ENCODE measurements at places on chromosomes 16 and 17.

- no peaks in the 10 kb centered on the region for H3K27me3 ChIP-seq
- no peak for DNase-seq
- H3K4me1 ChIP-seq = no peaks in the 10 kb centered on the region
- no peak overlapping the region for H3K27ac ChIP-seq
- no peak overlapping the region for H3K4me3 ChIP-seq
These were observed 218.0 kb downstream of the C16orf95 start for GRCh38 chr16:87098976-87099720.

GRCh38 chr17:36641877-36642845 lies 40.8 kb downstream of the MRM1 start:
- no peak for DNase-seq
- H3K36me3 ChIP-seq = no peaks in the 10 kb centered on the region
- H3K4me1 ChIP-seq = no peaks in the 10 kb centered on the region
- H3K27ac ChIP-seq = no peak overlapping the region

DNA sequence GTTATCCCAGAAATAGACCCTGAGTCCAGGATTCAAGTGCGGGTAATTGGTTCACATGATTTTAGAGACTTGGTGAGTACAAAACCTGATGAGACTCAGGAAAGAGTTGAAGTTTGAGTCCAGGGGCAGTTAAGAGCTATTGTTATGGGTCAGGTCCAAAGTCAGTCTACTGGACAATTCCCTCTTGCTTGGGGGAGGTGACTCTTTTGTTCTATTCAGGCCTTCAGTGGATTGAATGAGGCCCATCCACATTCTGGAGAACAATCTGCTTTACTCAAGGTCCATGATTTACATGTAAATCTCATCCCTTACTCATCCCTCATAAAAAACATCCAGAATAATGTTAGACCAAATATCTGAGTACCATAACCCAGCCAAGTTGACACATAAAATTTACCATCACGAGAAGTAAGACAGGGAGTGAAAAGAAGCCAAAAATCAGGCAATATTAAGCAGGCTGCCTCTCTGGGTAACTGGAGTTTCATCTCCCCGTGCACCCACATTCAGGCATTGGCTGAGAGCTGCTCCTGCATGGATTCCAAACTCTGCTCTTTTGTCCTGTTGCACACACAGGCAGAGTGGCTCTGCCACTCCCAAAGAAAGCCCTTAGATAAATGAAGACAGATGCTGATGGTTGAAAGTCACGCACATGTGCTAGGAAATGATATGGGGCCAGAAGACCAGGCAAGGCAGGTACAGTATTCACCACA lies 156.0 kb upstream of the SALL1 start:
- no peak overlapping the region for H3K4me3 ChIP-seq
- H3K4me1 ChIP-seq = no peaks in the 10 kb centered on the region
- no peaks in the 10 kb centered on the region for H3K27me3 ChIP-seq
- no peaks in the 10 kb centered on the region for H3K36me3 ChIP-seq
- no peak overlapping the region for H3K27ac ChIP-seq

DNA sequence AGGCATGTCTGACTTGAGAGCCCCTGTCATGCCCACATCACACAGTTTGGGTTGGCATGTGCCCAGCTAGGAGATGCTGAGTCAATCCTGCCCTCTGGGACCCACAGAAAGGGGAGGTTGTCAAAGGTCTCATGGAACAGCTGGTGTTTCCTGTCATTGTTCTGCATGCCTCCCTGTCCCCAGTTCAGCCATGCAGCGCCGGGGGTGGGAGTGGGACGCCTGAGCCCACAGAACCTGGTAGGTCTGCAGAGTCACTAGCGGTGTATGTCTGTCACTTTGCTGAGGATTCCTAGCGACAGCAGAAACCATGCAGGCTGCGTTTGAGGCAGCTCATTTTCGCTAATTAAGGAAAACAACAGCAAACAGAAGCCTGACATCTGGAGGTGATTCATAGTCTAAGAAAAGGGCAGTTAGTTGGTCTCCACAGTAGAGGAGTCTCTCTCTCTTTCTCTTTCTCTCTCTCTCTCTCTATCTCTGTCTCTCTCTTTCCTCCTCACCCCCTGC lies 19.6 kb upstream of the CCL1 start:
- H3K36me3 ChIP-seq = no peaks in the 10 kb centered on the region
- DNase-seq = no peak
- no peaks in the 10 kb centered on the region for H3K4me1 ChIP-seq

DNA sequence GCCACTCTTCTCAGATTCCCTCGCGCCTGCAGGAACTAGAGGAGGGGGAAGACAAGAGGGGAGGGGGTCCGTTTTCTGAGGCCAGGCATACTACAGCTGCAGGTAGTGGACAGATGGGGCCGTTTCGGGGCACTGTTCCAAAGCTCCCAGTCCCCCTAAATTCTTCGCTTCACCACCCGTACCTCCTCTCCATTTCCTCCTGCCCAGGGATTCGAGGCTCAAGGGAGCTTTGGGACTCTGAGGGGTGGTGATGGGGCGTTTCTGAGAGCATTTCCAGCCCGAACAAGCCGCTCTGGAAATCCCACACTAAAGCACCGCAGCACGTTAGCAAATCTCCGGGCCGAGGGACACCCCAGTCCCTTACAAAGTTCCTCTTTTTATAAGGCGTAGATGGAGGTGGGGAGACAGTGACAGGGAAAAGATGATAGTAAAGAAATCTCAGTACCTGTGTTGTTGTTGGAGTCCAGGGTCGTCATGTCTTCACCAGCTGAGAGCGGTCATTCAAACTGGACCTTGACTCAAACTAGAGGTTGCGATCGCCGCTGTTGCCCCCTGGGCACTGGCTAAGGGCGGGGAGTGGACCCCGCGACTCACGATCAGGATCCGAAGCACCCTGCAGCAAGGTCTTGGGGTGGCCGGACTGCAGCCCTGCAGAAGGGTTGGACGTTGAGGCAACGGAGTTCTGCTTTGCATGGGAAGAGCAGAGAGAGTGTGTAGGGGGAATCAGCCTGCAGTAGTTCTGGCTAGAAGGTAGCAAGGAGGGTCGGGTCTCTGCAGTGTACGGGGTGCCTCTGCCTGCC lies 570 bp downstream of the NR1D1 start:
- H3K4me3 ChIP-seq = peak overlapping the region; percentile 67
- peaks cover 26% of the 10 kb centered on the region for H3K36me3 ChIP-seq
- no peak for DNase-seq
- no peaks in the 10 kb centered on the region for H3K4me1 ChIP-seq
- H3K27me3 ChIP-seq = no peaks in the 10 kb centered on the region
- H3K27ac ChIP-seq = peak overlapping the region; percentile 98

DNA sequence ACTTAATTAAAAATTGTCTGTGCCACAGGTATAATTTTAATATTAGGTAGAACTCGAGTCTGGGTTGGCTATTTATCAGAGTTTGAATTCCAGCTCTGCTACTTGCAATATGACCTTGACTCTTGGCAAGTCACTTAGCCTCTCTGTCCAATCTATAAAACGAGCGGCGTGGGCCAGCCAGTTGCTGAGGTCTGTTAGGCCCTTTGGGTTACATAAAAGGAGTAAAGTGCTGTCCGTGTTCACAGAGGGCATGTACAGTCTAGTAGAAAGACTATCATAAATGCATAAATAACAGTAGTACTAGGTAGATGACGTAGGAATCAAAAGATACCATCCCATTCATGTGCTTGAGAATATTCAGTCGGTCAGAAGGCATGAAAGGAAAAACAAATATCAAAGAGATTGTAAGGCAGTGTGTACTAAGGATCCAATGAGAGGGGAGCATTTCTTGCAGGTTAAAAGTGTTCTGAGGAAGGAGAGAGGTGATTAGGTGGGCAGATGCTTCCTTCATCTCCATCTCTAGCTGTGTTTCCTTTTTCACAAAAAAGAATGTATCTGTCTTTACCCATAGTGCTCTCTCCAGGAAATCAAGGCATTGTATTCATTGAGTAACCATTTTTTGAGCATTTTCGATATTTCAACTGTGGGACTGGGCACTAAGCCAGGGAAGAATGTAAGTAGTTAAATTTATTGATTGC lies 2.4 kb downstream of the TNRC6A start:
- no peaks in the 10 kb centered on the region for H3K4me1 ChIP-seq
- peak overlapping the region; percentile 87 for H3K27ac ChIP-seq
- no peaks in the 10 kb centered on the region for H3K27me3 ChIP-seq
- DNase-seq = no peak
- peak overlapping the region; percentile 66 for H3K4me3 ChIP-seq

GRCh38 chr17:55463600-55463999 lies 42.0 kb upstream of the MMD start:
- no peak overlapping the region for H3K4me3 ChIP-seq
- no peak overlapping the region for H3K27ac ChIP-seq
- H3K27me3 ChIP-seq = no peaks in the 10 kb centered on the region
- no peaks in the 10 kb centered on the region for H3K36me3 ChIP-seq
- DNase-seq = no peak

GRCh38 chr17:15123593-15124263 lies 141.4 kb downstream of the PMP22 start:
- H3K4me1 ChIP-seq = no peaks in the 10 kb centered on the region
- no peak for DNase-seq
- no peaks in the 10 kb centered on the region for H3K27me3 ChIP-seq
- H3K4me3 ChIP-seq = no peak overlapping the region

- DNase-seq = no peak
- no peaks in the 10 kb centered on the region for H3K27me3 ChIP-seq
- peaks cover 89% of the 10 kb centered on the region for H3K36me3 ChIP-seq
- peak overlapping the region; percentile 31 for H3K27ac ChIP-seq
These were observed 45.8 kb downstream of the STAT3 start for GRCh38 chr17:42342242-42343008.

Measured in right atrium auricular region (tissue), 2 donors.